ENCODE measurements at places on chromosomes 12 and 14. TPM values are rescaled to one million over a fixed set of nuclear protein-coding genes. Genes with fewer than 3 reads are reported as not detected.

DNA sequence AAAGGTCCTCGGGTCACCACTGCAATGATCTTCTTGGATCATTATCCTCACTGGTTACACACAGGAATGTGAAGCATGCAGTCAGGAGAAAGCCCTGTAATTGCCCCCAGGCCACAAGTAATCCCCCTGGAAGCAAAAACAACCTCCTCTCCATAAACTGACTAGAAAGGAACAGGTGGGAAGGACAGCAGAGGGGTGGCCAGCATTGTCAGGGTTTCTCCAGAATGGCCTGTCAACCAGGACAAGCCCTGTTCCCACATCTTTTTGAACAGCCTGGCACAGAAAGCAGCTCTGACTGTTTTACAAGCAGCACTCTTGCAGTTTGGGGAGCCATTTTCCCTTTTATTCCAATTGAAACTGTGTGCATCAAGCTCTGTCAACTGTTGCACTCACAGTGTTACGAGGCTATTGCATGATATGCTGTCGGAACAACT lies 36.1 kb downstream of the TMCC3 start:
- DNase-seq, result no peak

AMHR2 gene
- 1.6 TPM for total RNA-seq

DNA sequence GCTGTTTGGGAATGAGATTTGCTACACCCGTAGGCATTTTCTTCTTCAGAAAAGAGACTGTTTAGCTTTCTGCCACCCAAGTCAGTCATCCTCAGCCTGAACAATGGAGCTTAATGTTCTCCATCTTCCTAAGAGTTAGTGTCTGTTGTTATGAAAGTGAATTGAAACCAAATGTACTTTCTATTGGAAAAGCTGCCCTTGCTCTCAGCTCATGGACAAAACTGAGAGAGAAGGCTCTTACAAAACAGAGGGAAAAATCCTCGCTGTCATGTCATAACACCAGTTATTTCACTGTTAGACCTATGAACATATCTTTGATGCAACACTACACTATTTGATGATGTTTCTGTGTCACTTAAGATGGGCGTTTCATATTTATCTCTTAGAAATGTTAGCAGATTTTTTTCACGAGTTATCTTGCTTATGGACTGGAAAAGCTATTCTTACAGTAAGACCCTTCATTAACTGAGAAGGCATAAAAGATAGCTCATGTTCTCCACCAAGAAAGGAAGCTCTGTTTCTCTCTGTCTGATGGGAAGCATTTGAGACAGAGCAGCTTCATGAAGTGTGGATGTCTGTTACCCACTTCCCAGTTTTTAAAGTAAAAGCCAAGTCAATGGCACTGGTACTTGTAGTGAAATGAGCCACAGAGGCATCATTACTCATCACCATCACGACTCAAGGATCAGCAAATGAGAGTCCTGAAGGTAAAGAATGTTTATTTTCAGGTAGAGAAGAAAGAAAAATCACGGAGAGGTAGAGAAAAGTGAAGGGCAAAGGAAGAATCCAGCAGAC lies 483.9 kb downstream of the ZFP36L1 start:
- DNase-seq, result no peak

DNA sequence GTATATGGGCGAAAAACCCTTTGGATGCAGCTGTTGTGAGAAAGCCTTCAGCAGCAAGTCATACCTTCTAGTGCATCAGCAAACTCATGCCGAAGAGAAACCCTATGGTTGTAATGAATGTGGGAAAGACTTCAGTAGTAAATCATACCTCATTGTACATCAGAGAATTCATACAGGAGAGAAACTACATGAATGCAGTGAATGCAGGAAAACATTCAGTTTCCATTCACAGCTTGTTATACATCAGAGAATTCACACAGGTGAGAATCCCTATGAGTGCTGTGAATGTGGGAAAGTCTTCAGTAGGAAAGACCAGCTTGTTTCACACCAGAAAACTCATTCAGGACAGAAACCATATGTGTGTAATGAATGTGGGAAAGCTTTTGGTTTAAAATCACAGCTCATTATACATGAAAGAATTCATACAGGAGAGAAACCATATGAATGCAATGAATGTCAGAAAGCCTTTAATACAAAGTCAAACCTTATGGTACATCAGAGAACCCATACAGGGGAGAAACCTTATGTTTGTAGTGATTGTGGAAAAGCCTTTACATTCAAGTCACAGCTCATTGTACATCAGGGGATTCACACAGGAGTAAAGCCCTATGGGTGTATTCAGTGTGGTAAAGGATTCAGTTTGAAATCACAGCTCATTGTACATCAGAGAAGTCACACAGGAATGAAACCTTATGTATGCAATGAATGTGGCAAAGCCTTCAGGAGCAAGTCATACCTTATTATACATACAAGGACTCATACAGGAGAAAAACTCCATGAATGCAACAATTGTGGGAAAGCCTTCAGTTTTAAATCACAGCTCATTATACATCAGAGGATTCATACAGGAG lies 21.4 kb downstream of the ZNF268 start:
- DNase-seq, result no peak

ZC3H14 gene
- total RNA-seq, result 58.5 TPM
